Peyer's patch (tissue), 4 donors: ENCODE measurements at places on chromosomes 3 and 15.

- no peak for DNase-seq
These were observed 118.4 kb upstream of the TMC3 start for GRCh38 chr15:81492331-81492968.

- no peak for DNase-seq
These were observed 982 bp downstream of the TAGLN3 start for GRCh38 chr3:111999484-112000324.

- DNase-seq: no peak
These were observed 59.1 kb upstream of the UMPS start for GRCh38 chr3:124671106-124671505.

DNA sequence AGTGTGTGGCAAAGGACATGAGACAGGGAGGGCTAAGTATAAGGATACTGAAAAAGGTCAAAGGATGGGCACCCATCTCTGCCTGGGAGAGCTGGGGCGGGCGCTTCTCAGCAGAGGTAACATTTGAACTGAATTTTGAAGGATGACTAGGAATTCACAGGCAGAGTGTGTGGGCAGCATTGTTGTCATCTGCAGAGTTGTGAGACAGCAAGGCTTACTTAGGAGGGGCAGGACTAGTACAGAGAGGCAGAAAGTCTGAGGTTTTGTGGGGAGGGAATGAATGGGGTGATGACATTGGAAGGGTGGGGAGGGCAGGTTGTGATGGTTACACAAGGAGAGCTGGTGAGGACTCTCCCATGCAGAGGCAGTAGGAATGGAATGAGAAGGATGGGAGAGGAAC lies 84.1 kb upstream of the PRR23C start:
- DNase-seq: no peak

GRCh38 chr3:139226731-139227130 lies 117.1 kb upstream of the MRPS22 start:
- no peak for DNase-seq

DNA sequence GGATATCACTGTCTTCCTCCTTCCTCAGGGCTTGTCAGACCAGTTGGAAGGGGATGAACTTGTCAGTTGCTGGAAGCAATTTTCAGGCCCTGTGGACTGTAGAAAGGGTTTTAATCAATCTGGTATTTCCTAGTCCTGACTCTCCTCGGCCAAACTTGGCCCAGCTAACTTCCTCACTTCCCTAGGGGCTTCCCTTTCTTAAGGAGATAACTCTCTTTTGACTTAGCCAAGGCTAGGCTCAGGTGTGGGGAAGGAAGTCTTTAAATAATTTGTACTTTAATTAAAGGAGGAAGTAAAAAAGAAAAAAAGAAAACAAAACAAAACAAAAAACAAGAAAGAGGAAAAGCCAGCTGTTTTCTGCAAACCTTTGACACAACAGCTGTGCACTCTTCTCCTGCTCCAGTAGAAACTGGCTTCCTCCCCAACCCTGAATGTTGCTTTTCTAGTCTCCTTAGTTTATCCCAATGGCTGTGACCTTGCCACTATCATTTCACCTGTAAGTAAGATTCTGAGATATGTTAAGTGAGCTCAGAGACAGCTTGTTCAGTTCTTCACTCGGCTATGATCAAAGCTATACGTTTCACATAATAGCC lies 53.0 kb upstream of the ST3GAL6 start:
- DNase-seq: no peak

DNA sequence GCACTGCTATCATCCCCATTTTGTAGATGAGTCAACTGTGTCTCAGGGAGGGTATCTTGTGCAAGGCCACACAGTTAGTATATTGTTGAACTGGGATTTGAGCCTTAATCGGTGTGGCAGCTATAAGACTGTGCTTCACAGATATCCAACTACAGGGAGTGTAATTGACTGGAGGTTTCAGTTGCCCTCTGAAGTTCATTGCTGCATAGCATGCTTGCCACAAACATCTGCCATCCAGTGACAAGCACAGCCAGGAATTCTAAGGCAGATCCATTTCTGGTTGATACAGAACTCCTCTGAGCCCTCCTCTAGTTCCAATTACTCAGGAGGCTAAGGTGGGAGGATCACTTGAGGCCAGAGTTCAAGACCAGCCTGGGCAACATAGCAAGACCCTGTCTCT lies 16.4 kb downstream of the FSD2 start:
- no peak for DNase-seq

- no peak for DNase-seq
These were observed 33.9 kb downstream of the SH3BP5 start for GRCh38 chr3:15298504-15298903.

DNA sequence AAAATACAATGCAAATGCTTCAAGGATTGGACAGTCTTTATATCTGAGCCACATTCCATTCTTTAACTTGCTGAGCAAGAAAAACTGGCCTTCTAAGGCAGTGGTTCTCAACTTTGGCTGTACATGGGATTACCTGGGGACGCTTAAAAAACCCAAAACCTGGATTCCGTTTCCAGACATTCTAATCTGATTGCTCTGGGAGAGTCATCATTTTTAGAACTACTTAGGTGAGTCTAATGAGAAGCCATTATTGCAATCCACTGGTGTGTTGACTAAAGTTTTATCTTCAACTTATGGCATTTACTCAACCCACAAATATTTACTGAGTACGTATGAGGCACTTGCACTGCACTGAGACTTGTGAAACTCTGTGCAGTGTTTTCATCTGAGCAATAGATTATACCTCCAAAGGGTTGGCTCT lies 195.7 kb upstream of the ATP11B start:
- no peak for DNase-seq

- no peak for DNase-seq
These were observed 104.2 kb upstream of the PRR23E start for GRCh38 chr3:127088511-127089351.

- DNase-seq: no peak
These were observed 212.5 kb downstream of the EPHB1 start for GRCh38 chr3:135007607-135008006.

GRCh38 chr15:31871166-31871886 lies 159.0 kb upstream of the CHRNA7 start:
- no peak for DNase-seq

GRCh38 chr3:170490828-170491560 lies 72.3 kb downstream of the CLDN11 start:
- no peak for DNase-seq

- no peak for DNase-seq
These were observed 640.5 kb downstream of the ZPLD1 start for GRCh38 chr3:103075282-103075681.

- no peak for DNase-seq
These were observed 929.2 kb upstream of the CFAP20DC start for GRCh38 chr3:59978979-59979378.

GRCh38 chr3:16808393-16809107 lies 76.2 kb upstream of the PLCL2 start:
- no peak for DNase-seq

GRCh38 chr15:67501177-67501835 lies 19.6 kb upstream of the C15orf61 start:
- no peak for DNase-seq

DNA sequence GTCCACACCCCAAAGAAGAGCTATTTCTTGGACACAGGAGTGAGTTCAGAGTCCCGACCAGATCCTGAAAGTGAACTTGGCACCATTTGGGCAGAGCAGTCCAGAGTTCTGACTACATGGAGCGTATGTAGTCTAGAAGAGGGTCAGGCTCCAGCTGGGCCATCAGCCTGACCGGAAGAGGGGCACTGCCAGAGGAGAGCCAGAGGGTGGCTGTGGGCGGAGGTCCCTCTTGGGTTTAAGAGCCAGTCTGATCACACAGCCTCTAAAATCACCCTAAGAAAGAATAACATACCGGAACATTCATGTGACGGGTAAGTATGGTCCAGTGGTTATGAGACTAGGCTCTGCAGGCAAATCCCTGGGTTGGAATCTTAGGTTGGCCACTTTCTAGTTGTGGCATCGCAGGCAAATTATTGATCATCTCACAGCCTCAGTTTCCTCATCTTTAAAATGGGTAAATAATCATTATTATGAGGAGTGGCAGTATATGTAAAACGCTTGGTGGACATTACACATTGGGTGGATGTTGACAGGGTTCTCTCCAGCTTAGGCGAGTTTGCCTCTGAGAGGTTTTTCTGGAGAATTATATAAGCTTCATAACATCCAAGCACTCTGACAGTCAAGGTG lies 2.1 kb upstream of the RAP2B start:
- DNase-seq: no peak

DNA sequence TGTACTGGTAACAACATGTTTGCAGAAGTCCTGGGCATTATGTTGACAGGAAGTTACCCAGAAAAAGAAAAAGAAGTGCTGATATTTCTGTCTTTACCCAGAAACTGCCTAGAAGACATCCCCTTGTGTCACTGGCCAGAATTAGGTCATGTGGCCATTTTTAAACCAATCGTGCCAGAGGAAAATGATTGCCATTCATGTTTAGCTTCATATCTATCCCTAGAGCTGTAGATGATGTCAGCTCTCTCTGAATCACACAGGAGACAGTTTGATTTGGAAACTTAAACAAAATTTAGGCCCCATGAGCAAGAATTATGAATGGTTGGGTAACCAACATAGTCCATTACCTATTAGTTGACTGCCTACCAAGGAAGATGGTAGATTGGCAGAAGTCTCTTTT lies 8.9 kb upstream of the PLOD2 start:
- no peak for DNase-seq

DNA sequence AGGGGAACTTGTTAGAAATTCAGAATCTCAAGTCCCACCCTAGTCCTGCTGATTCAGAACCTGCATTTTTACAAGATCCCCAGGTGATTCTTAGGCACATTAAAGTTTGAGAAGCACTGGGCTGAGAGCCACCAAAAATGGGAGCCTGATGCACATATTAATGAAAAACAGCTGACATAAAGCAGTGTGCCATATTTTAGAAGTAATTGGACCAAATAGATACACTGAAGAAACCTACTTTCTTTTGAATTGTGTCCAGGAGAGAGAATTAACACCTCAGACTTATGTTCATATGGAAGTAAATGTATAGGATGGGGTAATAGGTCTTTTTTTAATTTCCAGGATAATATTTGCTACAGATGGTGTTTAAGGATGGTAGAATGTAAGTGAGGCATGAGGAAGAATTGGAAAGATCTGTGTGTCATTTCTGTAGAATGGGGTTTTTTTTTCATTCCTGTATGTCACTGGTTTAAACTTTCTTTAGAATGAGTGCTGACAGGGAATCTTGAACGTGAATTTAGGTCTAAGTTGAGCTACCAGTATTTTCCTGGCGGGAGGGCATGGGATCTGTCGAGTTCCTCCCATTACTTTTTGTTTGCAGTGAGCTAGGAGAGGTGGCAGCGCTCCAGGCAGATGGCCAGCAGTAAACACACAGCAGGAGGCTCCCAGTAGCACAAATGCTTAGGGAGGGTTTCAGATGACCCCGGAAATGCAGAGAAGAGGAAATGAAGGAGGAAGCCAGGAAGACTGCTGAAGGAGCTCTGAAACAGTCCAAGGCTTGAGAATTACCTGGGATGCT lies 185.6 kb downstream of the PLCL2 start:
- peak; percentile 53 for DNase-seq

DNA sequence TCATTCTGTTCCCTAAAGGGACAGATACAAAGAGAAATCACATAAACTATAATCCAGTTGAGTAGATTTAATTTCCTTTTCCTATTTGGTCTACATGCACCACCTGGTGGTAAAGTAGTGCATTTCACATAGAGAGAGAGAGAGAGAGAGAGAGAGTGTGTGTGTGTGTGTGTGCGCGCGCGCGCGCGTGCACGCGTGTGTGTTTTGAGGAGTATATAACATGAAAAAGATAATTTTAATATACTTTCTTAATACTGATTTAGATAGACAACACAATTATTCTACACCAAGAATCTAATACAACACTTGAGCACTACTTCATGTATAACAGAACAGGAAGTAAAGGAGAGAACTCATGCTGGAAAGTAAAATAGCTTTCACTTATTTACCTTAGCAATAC lies 1.1 kb upstream of the FGF7 start:
- DNase-seq: peak; percentile 53

GRCh38 chr3:123610331-123610730 lies 25.5 kb upstream of the HACD2 start:
- no peak for DNase-seq

- no peak for DNase-seq
These were observed 70.7 kb downstream of the IQSEC1 start for GRCh38 chr3:13002398-13003124.

DNA sequence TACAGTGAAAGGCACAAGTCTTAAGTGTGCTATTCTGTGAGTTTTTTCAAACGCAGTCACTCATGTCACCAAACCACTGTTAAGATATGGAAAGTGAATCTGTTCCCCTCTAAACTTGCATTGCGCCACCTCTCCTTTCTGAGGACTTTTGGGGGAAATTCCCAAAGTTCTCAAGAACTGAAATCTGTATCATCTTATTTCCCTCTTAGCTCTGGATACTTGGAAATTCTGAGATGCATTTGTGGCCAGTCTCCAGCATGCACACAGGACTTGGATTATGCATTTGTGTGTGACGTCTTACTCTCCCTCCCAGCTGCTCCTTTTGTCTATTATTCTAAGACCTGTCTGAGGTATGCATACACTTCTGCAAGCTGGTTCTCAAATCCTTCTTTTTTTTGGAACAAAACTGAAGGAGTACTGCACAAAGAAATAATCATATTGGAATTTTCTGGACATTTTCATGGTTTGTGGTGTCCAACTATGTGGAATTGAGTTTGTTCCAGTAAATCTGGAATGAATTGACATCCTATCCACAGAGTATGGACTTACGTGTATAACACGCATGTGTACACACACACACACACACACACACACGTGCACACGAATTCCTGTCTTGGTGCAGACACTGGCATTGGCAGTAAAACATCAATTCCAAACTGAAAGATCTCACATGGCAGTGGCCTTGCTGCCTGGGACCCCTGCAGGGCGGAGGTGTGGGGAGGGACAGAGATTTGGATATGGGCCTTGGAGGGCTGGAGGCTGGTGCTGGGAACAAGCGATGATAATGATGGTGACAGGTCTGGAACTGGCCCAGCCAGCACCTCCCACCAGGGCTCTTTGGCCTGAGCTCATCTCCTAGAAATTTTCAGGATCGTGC lies 8.2 kb upstream of the LCTL start:
- DNase-seq: no peak

DNA sequence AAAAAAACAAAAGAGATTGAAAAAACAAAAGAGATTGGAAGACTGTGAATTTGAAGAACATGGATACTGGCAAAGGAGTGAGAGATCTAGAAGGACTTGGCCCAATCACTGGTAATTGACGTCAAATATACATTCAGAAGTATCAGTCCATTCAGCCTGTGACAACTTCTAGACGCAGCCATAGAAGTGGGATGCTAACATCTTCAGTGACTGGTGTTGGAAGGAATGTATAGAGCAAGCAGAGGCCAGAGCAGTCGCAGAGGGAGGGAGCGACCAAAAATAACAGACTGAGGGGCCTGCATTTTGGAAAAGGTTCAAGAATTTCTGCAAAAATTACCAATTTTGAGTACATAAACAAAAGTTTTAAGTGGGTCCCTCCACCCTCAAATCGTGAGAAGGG lies 473.3 kb downstream of the CADM2 start:
- no peak for DNase-seq

DNA sequence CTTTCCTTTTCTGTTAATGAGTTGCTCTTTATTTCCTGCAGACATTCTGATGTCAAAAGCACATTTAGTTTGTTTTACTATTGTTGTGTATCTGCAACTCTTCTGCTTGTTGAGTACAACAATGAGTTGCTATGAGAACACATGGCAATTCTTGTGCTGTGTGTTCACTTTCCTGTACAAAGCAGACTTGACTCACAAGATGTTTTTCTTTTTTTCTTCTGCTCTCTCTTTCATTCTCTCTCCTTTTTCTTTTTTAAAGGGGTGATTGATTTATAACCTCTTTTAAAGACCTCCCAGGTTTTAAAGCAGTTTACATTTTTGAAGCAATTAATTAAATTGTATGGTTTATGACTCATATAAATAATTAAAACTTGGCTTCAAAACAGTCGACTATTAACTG lies 31.6 kb upstream of the ABHD10 start:
- DNase-seq: no peak
